ENCODE measurements at places on chromosomes 2 and 18.
A peak's percentile ranks its signal among the peaks of the same experiment; 100 is the strongest.

- peak; percentile 38 for DNase-seq
Observed at GRCh38 chr18:13725566-13726231, 659 bp downstream of the FAM210A start.

DNA sequence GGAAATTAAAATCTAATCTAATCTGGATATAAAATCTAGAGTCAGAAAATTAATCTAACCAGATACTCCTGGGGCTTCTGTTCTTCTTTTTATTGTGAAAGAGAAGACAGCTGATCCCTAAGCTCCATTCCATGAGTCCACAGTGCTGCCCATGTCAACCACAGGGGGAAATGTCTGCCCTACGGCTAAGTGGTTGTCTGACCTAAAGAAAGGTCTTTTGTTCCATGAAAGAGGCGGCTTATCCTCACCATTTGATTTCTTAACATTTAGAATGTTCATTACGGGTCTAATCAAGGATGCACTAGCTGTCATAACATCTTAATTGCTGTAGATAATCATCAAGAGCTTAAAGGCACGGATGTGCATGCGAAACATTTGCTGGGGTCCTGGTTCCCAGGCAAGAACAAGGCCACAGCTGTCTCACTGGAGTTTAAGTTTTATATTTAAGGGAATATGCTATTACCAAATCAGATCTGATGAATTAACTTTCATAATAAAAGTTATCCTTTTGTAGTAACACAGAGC lies 162.6 kb downstream of the PAX3 start:
- DNase-seq = no peak

DNA sequence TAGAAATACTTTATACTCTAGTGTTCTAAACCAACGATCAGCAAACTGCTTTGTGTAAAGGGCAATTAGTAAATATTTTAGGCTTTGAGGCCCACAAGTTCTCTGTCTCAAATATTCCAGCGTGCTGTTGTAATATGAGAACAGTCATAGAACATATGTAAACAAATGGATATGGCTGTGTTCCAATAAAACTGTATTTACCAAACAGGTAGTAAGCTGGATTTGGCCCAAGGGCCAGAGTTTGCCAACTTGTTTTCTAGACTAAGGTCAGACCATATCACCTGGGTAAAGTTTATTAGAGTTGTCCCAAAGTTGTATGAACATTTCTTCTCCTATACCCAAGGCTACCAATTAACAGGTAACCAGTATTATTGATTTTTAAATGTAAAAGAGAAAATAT lies 303.2 kb upstream of the MC4R start:
- DNase-seq = no peak

- no peak for DNase-seq
Observed at GRCh38 chr2:7205151-7205830, 288.1 kb downstream of the RNF144A start.

- DNase-seq = no peak
Observed at GRCh38 chr2:224910574-224910925, 131.7 kb downstream of the DOCK10 start.

- DNase-seq = no peak
Observed at GRCh38 chr2:72851333-72851732, 25.5 kb upstream of the EXOC6B start.

GRCh38 chr2:205451901-205452512 lies 230.3 kb upstream of the NRP2 start:
- DNase-seq = no peak

- no peak for DNase-seq
Observed at GRCh38 chr2:128717758-128718710, 399.4 kb upstream of the HS6ST1 start.

GRCh38 chr2:217491271-217491670 lies 511.5 kb downstream of the TNS1 start:
- DNase-seq = no peak

GRCh38 chr2:132466428-132467028 lies 49.9 kb downstream of the GPR39 start:
- no peak for DNase-seq

DNA sequence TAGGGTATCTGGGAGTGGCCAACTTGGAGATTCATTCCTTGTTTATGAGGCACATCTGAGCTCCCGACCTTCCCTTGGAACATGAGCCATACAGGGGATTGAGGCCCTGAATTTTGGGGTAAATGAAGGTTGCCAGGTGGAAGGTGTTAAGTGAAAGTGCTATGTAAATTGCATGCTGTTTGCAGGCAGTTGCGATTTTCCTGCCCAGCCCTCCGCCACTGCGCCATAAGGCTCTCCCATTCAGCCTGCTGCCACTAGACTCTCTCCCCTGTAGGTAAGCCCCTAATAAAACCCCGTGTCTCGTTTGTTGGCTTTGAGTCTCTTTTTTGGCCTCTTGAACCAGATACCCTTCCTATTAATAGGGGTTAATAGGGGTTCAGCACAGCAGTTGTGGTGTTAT lies 33.8 kb downstream of the PCARE start:
- no peak for DNase-seq

GRCh38 chr2:238114331-238114841 lies 14.2 kb downstream of the ESPNL start:
- no peak for DNase-seq

DNA sequence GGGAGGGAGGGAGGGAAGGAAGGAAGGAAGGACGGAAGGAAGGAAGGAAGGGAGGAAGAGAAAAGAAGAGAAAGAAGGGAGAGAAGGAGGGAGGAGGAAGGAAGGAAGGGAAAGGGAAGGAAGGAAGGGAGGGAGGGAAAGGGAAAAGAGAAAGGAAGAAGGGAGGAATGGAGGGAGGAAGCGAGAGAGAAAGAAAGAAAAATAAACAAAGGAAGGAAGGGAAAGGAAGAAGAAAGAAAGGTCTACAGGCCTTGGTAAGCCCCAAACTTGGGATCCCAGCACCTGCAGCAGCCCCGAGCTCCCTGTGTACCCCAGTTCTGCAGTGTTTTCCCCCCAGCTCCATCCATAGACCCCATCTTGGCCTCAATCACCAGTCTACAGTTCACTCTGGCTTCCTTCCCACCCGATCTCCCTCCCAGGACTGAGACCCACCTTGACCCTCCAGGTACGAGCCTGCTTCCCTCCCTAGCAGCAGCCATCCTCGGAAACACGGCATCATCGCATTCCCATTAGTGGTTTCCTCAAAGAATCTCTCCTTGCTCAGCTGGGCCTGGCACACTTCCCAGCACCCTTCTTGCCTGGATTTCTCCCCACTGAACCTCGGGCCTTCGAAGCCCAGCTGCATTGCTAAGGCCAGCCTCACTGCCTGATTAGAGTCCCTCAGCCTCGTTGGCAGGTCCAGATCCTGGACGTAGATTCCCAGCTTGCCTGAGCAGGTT lies 46.1 kb upstream of the SH3BP4 start:
- DNase-seq = no peak

DNA sequence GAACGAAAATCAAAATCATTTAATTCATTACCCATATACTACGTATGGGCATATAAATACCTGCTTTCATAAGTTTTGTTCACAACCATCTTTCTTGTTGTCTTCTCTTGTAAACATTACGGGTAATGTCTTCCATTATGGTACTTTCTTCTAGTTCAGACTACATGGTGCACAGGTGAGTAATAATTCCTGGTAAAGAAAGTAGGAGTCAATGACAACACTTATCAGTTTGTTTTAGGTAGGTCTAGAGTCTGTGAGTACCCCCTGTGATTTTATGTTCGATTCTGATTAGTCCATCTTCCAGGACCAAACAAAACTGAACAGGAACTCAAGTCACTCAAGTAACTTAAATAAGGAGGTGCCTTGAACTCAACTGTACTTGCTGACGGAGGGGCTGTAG lies 25.2 kb upstream of the CTLA4 start:
- DNase-seq = no peak

DNA sequence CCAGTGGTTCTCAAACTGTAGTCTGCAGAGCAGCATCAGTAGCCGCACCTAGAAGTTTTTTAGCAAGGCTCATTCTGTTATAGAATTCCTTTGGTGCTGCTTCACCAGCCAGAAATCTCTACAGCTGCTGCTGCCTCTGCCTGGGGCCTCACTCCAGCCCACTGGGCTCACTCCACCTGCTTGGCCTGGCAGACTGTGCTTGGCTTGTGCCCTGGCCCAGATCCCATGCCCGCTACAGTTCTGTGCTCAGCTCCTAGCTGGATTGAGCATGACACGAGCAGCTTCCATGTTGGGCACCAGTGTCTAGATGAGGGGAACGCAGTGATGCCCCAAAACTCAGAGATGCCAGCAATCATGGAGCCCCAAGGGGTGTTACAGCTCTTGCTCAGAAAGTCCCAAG lies 22.6 kb downstream of the MAPK4 start:
- DNase-seq = no peak

DNA sequence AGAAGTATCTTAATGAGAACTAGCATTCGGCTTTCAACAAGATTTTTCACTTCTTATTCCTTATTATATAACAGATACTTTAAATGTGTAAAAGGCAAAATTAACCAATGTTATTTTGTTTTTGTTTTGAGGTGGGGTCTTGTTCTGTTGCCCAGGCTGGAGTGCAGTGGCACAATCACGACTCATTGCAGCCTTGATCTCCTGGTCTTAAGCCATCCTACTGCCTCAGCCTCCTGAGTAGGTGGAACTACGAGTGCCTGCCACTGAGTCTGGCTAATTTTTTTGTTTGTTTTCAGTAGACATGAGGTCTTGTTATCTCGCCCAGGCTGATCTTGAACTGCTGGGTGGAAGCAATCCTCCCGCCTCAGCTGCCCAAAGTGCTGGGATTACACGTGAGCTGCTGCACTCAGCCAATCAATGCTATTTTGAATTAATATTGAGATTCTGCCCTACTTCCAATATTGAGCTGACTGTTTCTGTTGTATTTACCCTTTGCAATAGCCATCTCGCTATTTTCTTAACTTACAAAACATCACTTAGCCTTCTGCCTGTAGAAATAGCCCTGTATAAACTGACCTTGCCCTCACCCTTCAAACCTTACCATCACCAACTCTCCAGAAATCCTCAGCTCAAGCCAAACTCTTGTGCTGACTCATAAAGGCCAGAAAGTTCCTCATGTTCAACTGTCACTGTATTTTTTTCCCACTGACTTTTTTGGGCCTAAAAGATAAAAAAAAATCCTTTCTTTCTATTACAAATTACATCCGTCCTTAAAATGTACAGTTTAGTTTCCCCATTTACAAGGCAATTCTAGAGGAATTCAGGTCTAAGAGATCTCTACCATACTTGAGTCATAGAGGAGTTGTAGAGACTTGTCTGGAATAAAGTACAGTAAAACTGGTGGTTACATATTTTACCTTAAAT lies 94.3 kb downstream of the OLA1 start:
- no peak for DNase-seq

- DNase-seq = no peak
Observed at GRCh38 chr2:184049566-184049965, 548.8 kb upstream of the ZNF804A start.

- no peak for DNase-seq
Observed at GRCh38 chr2:148642891-148643416, 1.6 kb upstream of the EPC2 start.

- DNase-seq = no peak
Observed at GRCh38 chr2:68589963-68590362, 53.4 kb upstream of the PROKR1 start.
